ENCODE measurements at places on chromosomes 13 and 19. TPM values are rescaled to one million over a fixed set of nuclear protein-coding genes. Genes with fewer than 3 reads are reported as not detected.

DNA sequence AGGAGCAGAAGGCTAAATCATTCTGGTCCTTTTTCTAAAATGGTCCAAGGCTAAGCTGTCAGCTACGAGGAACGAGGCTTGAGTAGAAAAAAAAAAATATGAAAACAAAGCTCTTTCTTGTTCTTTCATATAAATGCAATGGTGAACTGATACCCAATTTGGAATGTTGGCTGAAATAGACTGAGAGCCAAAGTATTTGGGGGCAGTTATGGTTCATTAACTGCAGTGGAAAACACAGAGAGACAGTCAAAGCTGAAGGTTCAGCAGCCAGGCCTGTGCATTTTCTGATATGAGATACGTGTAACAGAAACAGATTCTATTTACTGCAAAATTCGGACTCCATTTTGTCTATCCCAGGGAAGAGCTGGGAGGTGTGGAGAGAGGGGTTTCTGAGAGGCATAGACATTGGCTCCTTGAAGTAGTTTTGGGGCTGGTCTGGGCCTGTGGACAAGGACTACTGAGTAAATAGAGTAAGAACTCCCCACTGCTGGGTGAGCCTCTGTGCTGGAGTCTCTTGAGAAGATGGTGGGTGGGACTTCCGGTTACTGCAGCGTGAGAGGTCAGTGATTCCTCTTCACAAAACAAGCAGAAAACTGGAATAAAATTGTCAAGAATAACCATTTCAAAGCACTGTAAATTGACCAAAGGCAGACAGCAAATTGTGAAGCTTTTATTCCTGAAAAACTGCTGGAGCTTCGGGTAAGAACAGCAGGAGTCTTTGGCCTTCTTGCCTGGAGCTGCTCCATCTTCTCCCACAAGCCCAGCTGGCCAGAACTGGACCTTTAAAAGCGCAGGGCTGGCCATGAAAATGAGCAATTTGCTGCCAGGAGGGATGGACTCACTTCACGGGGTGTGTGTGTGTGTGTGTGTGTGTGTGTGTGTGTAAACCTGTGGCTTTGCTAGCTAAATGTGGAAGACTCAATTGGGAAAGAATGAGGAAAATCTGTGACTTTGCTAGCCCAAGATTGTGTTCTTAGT lies 43.1 kb upstream of the CNMD start:
- no peak overlapping the region for H3K4me3 ChIP-seq
- H3K27me3 ChIP-seq: no peaks in the 10 kb centered on the region
- no peak for DNase-seq
- no peak overlapping the region for H3K27ac ChIP-seq
- no peaks in the 10 kb centered on the region for H3K36me3 ChIP-seq
- H3K4me1 ChIP-seq: no peaks in the 10 kb centered on the region

DNA sequence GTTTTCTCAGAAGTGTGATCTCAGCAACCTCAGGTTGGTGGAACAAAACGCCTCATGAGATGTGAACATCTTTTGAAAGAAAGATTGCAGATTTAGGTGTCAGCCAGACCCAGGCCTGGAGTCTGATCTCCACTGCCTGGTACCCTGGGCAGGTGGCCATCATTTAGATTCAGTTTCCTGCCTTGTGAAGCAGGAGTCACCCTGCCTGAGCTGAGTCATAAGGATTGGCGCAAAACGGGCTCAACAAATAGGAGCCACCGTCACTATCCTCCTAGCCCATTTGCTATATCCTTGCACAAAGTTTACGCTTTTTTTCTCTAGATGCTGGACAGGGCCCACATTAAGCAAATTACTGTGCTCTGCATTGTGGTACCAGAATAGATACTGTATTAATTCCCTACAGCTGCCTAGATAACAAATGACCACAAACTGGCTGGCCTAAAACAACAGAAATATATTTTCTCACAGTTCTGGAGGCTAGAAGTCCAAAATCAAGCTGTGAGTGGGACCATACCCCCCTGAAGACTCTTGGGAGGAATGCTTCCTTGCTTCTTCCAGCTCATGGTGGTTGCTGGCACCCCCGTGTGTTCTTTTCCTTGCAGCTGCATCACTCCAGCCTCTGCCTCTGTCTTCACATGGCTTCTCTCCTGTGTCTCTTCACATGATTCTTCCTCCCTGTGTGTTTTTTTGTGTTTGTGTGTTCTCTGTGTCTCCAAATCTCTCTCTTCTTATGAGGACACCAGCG lies 38.2 kb downstream of the TNFSF11 start:
- H3K4me3 ChIP-seq: no peak overlapping the region
- no peaks in the 10 kb centered on the region for H3K36me3 ChIP-seq
- DNase-seq: no peak
- no peaks in the 10 kb centered on the region for H3K27me3 ChIP-seq
- no peak overlapping the region for H3K27ac ChIP-seq

DNA sequence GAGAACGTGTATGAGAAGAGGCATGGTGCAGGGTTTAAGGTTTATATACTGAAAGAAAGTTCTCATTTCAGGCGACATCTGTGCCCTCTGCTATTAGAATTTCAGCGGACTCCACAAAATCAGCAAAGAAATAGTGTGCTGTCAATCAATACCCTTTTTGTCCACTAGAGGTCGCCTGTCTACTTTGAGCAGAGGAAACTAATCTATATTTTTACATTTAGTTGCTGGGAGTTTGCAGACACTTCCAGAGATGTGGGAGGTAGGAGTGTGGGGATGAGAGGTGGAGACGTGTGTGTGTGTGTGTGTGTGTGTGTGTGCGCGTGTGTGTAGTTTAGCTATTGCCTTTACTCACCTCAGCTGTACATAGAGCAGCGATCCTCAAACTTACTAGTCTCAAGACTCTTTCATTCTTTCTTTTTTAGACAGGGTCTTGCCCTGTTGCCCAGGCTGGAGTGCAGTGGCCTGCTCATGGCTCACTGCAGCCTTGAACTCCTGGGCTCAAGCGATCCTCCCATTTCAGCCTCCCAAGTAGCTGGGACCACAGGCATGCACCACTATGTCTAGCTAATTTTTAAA lies 9.7 kb downstream of the INAFM1 start:
- no peak overlapping the region for H3K27ac ChIP-seq
- peaks cover 3% of the 10 kb centered on the region for H3K4me1 ChIP-seq
- no peak overlapping the region for H3K4me3 ChIP-seq
- no peaks in the 10 kb centered on the region for H3K36me3 ChIP-seq
- H3K27me3 ChIP-seq: no peaks in the 10 kb centered on the region

GRCh38 chr13:51799261-51799660 lies 4.7 kb downstream of the DHRS12 start:
- no peaks in the 10 kb centered on the region for H3K27me3 ChIP-seq
- no peak overlapping the region for H3K27ac ChIP-seq
- H3K4me1 ChIP-seq: peaks cover 74% of the 10 kb centered on the region
- DNase-seq: no peak

DNA sequence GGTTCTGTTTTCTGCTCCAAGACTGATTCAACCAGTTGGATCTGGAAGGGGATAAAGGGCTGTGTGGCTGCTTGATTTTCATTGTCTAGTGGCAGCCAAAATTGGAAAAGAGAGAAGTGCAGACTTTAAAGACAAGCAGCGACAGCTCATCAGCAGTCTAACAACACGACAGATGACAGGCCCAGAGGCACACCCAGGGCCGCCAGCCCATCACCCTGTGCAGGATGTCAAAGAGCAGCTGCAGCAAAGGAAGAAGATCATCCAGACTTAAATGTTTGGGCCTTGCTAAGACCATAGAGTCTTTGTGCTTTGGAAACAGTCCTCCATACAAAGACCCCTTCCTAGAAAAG lies 421.0 kb upstream of the KLF12 start:
- H3K27me3 ChIP-seq: no peaks in the 10 kb centered on the region
- DNase-seq: no peak
- H3K4me3 ChIP-seq: no peak overlapping the region
- no peaks in the 10 kb centered on the region for H3K4me1 ChIP-seq

DNA sequence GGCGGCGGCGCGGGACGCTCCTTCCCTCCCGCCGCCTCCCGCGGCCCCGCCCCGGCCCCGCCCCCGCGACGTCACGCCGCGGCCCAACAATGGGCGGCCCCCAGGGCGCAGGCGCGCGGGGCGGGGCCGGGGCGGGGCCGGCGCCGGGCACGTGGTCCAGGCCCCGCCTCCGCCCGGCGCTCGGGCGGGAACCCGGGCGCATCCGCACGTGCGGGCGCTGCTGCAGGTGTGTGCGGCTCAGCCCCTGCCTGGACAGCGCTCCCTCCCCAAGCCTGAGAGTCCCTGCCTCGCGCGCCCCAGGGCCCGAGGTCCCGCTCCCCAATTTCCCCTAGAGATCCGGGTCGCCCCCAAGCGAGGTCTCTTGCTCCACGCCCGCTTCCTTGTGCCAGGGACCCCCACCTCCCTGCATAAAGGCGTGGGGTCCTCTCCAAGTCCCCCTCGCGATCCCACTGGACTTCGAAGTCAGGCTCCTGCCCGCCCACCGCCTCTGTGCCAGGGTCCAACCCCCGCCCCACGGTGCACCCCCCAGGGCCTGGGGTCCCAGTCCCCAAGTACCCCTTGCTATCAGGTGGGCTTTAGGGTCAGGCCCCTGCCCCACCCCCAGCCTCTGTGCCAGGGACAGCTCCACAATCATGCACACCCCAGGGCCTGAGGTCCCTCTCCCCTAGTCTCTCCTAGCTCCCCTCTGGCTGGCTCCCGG lies at the start of gene MEX3D:
MEX3D (minus strand) TSS at position 6 of the 700 bp plus-strand sequence. CDS start 267 bp downstream, outside the sequence.
- no peak within 1 kb of the TSS for H3K4me3 ChIP-seq
- H3K36me3 ChIP-seq: no peaks in the 10 kb centered on the region
- H3K4me1 ChIP-seq: peaks cover 22% of the 10 kb centered on the region
- peak; percentile 83 for DNase-seq

DNA sequence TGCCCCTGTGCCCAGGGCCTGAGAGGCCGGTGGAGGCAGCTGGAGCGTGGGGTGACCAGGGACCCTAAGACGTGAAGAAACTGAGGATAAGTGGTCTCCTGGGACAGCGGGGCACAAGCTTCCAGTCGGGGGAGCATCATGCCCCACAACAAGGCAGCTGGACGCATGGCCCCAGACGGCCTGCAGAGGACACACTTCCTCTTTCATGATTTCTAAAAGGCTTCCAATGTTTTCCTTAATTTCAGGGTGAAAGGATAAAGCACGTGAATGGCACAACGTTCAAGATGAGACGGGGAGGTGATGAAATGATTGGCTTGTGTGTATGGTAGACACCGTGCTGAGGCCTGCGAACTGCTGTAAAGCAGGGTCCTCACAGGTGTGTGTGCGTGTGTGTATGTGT lies 20.2 kb upstream of the MYDGF start:
- no peak overlapping the region for H3K4me3 ChIP-seq
- no peak for DNase-seq
- no peaks in the 10 kb centered on the region for H3K4me1 ChIP-seq
- H3K36me3 ChIP-seq: peaks cover 32% of the 10 kb centered on the region
- no peak overlapping the region for H3K27ac ChIP-seq

GRCh38 chr13:76638882-76639281 lies 247.3 kb downstream of the KCTD12 start:
- no peaks in the 10 kb centered on the region for H3K36me3 ChIP-seq
- H3K4me1 ChIP-seq: no peaks in the 10 kb centered on the region
- no peak overlapping the region for H3K27ac ChIP-seq
- DNase-seq: no peak

DNA sequence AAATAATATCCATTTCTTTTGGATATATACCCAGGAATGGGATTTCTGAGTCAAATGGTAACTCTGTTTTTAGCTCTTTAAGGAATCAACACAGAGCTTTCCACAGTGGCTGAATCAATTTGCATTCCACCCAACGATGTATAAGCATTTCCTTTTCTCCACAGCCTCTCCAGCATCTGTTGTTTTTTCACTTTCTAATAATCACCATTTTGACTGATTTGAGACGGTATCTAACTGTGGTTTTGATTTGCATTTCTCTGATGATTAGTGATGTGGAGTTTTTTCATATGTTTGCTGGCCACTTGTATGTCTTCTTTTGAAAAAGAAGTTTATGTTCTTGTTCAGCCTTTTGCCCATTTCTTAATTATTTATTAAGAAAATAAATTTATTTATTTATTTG lies 352.2 kb upstream of the OBI1 start:
- no peaks in the 10 kb centered on the region for H3K27me3 ChIP-seq
- H3K4me3 ChIP-seq: no peak overlapping the region
- DNase-seq: no peak

GRCh38 chr13:109707742-109708617 lies 78.4 kb downstream of the IRS2 start:
- no peak overlapping the region for H3K4me3 ChIP-seq
- H3K4me1 ChIP-seq: no peaks in the 10 kb centered on the region
- no peak overlapping the region for H3K27ac ChIP-seq
- no peak for DNase-seq
- no peaks in the 10 kb centered on the region for H3K36me3 ChIP-seq
- peaks cover 5% of the 10 kb centered on the region for H3K27me3 ChIP-seq

DNA sequence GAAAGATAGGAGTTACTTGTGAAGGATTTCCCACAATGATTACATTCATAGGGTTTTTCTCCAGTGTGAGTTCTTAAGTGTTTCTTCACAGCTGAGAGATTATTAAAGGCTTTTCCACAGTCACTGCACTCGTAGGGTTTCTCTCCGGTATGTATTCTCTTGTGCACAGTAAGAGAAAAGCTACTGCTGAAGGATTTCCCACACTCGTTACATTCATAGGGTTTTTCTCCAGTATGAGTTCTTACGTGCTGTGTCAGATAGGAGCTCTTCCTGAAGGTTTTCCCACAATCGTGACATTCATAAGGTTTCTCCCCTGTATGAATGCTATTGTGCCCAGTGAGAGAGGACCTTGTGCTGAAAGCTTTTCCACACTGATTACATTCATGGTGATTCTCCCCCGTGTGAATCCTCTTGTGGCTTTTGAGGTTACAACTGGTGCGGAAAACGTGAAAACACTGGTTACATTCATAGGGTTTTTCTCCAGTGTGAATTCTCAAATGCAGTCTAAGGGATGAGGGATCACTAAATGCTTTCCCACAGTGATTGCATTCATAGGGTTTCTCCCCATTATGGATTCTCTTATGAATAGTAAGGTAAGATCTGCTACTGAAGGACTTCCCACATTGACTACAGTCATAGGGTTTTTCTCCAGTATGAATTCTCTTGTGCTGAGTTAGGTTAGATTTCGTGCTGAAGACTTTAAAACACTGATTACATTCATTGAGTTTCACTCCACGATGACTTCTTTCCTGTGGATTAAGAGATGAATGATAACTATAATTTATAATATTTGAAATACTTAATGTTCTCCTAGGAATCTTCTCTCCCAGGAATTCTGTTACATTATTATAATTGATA lies 20.6 kb downstream of the ZNF558 start:
- H3K27ac ChIP-seq: no peak overlapping the region
- no peak overlapping the region for H3K4me3 ChIP-seq
- H3K4me1 ChIP-seq: no peaks in the 10 kb centered on the region
- DNase-seq: no peak
- H3K36me3 ChIP-seq: peaks cover 45% of the 10 kb centered on the region

DNA sequence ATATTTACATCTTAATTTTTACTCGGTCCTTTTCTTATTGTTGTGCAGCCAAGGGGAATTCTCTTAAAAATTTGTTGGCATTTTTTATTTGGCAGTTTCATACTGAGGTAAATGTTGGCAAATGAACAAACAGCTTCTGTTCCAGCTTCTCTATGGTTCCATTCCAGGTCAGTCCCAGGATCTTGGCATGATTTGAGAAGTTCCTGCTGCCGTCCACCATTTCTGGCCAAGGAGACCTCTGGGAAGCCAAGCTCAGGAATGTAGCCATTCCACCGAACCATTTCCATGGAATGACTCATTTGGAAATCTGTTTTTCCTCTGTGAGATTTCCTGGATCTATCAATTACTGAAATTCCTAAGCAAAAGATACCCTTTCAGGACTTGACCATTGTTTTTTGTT lies 43.9 kb downstream of the SLC10A2 start:
- H3K27me3 ChIP-seq: no peaks in the 10 kb centered on the region
- DNase-seq: no peak
- H3K27ac ChIP-seq: no peak overlapping the region
- no peaks in the 10 kb centered on the region for H3K36me3 ChIP-seq

- peaks cover 4% of the 10 kb centered on the region for H3K27me3 ChIP-seq
- DNase-seq: no peak
- H3K4me1 ChIP-seq: no peaks in the 10 kb centered on the region
- H3K27ac ChIP-seq: no peak overlapping the region
These were observed 79.2 kb upstream of the UQCRFS1 start for GRCh38 chr19:29292153-29292552.

The IFNL1 gene
- not detected for total RNA-seq

The CEACAM3 gene
- total RNA-seq: not detected

The GADD45B gene
- 68.0 TPM for total RNA-seq

Measured in body of pancreas (tissue), 4 donors.